Kasumi-1 (cell line): ENCODE measurements at places on chromosomes 7 and 10.

GRCh38 chr7:27513885-27514284, 148.8 kb downstream of the HIBADH start:
- DNase-seq, result no peak

DNA sequence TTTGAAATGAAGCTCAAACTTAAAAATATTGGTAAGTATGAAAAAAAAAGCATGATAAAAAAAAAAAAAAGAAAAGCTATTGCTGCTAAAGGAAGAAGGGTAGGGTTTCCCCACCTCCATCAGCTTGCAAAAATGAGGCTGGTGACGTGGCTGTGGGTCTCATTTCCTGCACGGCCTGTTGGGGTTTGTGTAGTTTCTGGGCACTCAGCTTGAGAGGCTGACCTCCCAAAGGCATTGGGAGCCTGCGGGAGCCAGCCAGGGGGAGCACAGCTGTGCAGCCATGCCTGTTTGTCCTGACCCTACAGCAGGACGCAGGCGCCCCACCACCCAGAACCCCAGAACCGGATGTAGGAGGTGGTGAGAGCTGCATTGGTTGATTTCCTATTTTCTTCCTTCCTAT, 48.8 kb upstream of the CARD11 start:
- peak; percentile 58 for DNase-seq

- no peak for DNase-seq
Measured at GRCh38 chr7:2172311-2173188, 60.2 kb downstream of the MAD1L1 start.

- DNase-seq, result no peak
Measured at GRCh38 chr10:114908896-114909295, 29.1 kb upstream of the TRUB1 start.

- DNase-seq, result peak; percentile 61
Measured at GRCh38 chr7:128407751-128408708, 1.8 kb downstream of the IMPDH1 start.

DNA sequence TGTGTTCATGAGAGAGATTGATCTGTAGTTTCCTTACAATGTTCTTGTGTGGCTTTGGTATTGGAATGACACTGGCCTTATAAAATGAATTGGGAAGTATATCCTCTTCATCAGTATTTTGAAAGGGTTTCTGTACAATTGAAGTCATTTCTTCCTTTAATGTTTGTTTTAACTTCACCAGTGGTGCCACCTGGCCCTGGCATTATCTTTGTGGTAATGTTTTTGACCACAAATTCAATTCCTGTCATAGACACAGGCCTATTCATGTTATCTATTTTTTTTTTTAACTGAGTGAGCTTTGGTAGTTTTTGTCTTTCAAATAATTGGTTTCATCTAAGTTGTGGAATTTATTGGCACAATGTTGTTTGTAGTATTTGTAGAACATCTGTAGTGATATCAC, 127.7 kb downstream of the CDK14 start:
- no peak for DNase-seq

- DNase-seq, result no peak
Measured at GRCh38 chr10:3763035-3763456, 22.0 kb downstream of the KLF6 start.

DNA sequence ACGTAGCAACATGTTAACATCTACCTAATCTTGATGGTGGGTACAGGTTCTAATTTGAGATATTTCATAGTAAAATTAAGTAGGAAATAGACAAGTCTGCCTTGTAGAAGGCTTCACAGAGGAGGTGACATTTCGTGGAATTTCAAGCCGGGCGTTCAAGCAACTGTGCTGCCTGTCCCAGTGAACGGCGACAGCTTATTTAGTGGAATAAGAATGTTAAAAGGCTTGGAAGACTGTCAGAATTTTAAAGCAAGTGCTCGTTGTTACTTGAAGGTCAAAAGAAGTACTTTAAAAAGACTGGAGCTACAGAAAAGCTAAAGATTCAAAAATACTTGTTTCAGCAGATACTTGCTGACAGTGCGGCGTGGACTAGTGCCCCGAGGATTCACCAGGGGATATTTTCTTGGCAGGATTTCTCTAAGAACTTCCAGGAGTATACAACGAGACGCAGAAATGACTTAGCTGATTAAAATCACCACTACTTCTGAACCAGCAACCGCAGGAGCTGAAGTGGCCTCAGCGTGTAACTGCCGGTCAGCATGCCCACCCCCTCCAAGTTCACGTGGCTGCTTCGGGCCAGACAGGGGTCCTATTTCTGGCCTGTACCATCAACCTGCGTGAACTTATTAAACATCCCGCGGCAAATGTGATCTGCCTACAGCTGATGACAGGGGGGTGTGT, 46.5 kb downstream of the CTBP2 start:
- DNase-seq, result no peak
